HL-60 (cell line): ENCODE measurements at places on chromosomes 6 and 20.

DNA sequence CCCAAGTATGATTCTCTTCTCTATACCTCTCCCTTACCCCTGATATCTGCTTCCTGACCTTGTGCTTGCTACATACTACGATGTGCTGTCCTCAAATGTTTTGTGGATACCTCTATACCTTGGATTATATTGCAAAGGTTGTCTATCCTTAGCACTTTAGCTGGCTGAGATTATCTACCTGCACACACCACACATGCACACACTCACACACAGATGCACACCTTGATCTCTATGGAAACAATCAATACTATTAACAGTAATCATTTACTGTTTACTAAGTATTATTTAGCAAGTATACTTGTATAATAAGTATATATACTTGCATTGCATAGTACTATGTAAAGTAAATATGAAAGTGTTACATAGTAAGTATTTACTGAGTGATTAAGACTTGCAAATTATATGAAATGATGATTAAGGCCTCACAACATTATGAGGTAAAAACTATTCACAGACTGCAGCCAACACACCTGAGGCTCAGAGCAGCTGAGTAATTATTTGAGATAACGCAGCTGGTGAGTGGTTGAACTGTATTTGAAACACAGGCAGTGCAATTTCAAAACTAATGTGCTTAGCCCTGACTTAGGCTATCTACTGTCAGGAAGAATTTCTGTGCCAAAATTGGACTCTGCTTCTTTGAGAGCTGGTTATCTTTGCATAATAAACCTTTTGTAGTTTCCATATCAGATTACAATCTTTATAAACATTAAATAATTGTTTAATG lies 699.9 kb downstream of the FRK start:
- no peak for DNase-seq

- DNase-seq: no peak
Measured at GRCh38 chr20:39855056-39855455, 834.0 kb downstream of the MAFB start.

DNA sequence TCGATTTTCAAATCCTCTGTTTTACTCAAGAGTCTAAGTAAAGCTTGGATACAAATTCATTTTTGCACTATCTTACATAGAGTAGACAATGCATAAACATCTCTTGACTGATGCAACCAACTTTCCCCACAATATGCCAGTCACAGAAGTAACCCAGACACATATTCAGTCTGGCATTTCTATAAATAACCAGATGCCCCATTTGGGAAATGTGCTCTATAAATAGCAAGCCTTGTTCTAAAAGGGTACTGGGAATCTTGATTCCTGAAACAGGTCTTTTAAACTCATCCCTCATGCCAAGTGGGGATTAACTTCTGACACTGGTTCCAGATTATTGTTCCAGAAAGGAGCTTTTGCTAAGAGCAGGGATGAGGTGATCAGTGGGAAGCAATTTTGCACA lies 411.7 kb downstream of the EPM2A start:
- DNase-seq: no peak

DNA sequence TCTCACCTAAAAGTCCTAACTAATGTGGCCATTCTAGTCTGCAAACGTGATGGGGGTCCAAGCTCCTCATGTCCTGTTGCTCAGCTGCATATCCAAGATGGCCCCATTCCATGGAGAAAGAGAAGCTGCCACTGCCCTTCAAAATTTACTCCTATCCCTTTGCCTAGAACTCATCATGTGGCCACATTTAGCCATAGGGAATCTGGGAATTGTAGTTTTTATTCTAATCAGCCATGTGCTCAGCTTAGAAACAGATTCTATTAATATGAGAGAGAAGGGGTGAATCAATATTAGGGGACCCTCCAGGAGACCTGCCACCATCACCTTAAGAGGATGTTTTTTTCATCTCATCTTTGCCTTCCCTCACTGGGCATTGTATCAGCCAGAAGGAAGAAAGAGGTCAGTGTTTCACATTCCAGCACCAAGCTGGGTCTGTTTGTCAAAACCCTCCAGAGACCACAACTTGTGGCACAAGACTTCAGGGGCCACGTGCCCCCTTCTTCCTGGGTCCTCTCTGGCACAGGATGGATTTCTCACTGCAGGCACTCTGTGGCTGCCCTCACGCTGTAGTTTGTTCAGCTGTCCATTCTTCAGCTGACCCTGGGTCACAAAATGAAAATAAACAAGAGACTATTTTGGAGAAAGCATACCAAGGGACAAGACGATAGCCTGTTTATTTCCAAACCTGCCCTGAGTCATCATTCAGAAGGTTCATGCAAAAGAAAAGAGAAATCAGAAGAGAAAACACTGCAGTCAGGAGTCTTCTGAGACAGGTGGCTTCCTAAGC lies 172.0 kb downstream of the EYA2 start:
- no peak for DNase-seq

DNA sequence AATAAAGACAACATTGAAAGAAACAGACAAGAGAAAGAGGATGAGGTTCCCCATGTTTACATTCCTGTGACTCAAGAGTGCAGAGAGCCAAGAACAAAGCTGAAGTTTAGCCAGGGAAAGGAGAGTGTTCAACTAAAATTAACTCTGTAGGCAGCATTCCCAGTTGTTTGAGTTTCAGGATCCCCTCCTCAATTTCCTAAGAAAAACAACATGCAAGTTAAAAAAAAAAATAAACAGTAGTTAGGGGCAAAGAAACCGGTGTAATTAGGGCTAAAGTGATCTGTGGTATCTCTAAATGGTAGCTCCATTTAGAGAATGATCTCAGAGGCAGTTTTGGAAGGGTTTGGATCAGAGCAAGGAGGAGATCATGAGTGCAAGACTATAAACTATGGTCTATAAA lies 30.9 kb upstream of the RAB23 start:
- no peak for DNase-seq

DNA sequence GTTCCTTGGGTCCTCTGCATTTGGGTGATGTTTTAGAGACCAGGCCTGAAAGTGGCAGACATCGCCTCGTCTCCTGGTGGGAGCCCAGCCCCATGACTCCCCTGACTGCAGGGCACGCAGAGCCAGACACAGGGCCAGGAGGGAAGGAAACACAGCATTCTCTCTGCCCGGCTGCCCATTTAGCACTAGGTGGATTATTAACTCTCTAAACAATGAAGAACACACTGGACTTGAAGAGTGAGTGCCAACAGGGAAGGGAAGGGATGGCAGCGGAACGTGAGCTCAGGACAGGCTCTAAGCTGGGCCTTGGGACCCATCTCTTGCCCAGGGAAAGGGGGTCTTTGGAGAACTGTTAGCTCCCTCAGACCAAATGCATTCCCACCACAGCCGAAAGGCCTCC lies 80.4 kb downstream of the TBXT start:
- DNase-seq: no peak

GRCh38 chr6:25927178-25927577 lies 3.3 kb downstream of the SLC17A2 start:
- DNase-seq: no peak

DNA sequence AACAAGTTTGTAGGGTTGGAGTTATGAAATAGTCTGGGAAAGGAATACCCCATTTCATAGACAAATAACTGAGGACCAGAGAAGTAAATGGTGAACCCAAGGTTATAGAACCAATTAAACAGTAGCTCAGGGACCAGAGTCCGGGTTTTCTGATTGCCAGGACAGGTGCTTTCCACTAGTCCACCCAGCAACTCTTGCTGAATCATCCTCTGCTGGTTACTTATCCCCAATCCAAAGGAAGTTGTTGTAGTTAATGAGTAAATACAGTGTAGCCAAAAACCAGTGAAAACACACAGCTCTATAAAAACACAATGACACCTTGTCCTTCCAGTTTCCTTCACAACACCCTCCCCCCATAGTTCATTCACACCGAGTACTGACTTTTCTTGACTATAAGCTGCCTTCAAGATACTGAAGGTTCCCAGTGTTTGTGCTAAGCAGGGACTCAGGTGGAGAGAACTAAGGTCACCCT lies 766 bp upstream of the TINAG start:
- no peak for DNase-seq
